ENCODE measurements at places on chromosomes 12 and 14.

DNA sequence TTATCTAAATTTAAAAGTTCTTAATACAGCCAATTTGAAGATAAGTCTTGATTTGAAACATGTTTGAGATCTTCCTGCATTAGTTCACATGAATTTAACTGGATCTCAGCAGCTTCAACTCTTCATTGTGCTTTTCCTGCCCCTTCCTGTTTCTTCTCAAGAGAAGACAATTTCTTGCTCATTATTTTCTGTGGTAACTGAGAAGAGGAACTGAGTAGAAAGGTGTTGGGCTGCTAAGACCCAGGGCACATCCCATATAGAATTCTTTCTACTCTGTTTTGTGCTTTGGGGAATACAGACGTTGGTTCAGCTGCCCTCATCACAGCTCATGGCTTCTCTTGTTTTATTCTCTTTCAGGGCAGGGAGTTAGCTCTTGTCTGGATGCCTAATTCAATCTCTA is 110.2 kb downstream of the SNAPC1 start:
- DNase-seq: no peak

- no peak for DNase-seq
Measured at GRCh38 chr12:80230068-80230467, 130.7 kb downstream of the OTOGL start.

DNA sequence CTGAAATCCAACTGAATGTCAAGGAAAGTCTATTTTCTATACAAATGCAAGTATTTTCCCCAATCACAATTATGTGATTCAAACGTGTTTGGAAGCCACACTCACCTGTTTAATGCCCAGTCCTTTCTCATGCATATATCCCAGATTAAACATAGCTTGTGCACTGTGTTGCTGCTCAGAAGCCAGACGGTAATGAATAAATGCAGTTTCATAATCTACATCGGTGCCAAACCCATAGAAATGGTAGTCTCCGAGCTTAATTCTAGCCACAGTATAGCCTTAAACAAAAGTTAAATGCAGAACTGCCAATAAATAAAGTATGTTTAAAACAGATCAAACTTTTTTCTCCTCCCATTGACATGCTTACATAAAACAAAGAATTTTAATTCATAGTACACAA is 49.5 kb downstream of the SEL1L start:
- no peak for DNase-seq

DNA sequence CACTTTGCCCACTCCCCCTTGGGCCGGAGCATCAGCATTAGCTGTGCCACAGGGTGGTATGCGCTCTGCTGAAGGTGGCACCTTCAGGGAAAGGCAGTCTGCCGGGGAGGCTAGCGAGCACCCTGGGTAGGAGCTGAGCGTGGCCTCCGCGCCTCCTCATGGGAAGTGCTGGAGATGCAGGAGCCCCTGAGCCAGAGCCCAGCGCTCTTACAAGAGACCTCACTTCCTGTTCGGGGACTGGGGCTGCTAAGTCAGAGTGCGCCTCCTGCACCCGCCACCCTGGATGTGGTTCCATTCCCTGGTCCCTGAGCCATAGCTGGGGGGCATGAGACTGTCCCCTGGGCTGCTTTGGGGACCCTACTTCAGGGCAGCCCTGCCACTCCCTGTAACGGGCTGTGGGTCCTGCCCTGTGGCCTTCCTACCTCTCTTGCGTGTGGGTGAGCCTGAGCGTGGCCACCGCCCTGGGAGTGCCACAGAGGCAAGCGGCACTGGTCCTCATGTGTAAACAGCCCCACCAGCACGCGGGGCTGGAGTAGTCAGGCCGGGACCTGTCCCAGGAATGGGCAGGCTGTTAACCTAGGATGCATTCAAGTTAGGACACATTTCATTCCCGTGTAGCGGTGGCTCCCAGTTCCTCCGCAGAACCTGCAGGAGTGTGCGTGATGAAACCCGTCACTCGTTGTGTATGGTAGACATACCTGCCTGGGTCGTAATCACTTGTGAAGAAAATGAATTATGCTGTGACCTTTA is 19.4 kb downstream of the COA8 start:
- no peak for DNase-seq

GRCh38 chr12:62910549-62911169 is 24.3 kb downstream of the PPM1H start:
- DNase-seq: no peak

GRCh38 chr12:67482751-67483661 is 165.5 kb upstream of the DYRK2 start:
- peak; percentile 62 for DNase-seq

- DNase-seq: peak; percentile 34
Measured at GRCh38 chr12:109310247-109311125, 1.4 kb upstream of the FOXN4 start.

DNA sequence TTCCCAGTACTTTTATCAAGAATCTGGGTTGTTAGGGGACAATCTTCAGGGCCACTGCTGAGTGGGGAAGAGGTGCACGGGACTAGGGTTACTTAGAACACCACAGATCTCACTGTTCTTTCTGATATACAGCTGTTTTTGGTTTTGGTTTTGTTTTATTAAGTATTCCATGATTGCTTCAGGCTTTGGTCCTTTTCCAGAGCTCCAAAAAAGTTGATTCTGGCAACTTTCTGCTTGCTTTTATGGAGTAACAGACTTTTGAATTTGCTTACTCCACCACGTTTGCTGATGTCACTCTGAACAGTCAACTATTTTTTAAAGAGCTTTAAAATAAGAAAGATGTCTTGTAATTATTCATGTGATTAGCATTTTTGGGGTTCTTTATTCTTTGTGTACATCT is 368.1 kb upstream of the FOXG1 start:
- no peak for DNase-seq

Data from stimulated activated CD8-positive, alpha-beta memory T cell treated with anti-CD3 and anti-CD28 coated beads, Interleukin-4, amount 100 ng/mL, for 48 hours (primary cell).